ENCODE measurements at places on chromosomes 6 and 20. TPM values are rescaled to one million over a fixed set of nuclear protein-coding genes. Genes with fewer than 3 reads are reported as not detected.

The OPRL1 gene
- polyA plus RNA-seq: 0.49 TPM

The FERMT1 gene
- polyA plus RNA-seq: 2.5 TPM

The MDFI gene
- 2.0 TPM for polyA plus RNA-seq

The DDAH2 gene
- 58.2 TPM for polyA plus RNA-seq

The LZTS3 gene
- 30.5 TPM for polyA plus RNA-seq

The LPIN3 gene
- 47.5 TPM for polyA plus RNA-seq

The BMP2 gene
- polyA plus RNA-seq: 4.3 TPM

The ATP9A gene
- polyA plus RNA-seq: 5.8 TPM

The CD93 gene
- polyA plus RNA-seq: 3.6 TPM

The ACAT2 gene
- polyA plus RNA-seq: 10.1 TPM

The POU3F2 gene
- not detected for polyA plus RNA-seq

The SIRPB1 gene
- polyA plus RNA-seq: 0.19 TPM

The TPBG gene
- polyA plus RNA-seq: 6.5 TPM

The ZNF337 gene
- 20.6 TPM for polyA plus RNA-seq

The SPATS1 gene
- 0.19 TPM for polyA plus RNA-seq

The MYLK4 gene
- polyA plus RNA-seq: 0.27 TPM

The EMILIN3 gene
- polyA plus RNA-seq: 0.23 TPM

The CLPSL2 gene
- polyA plus RNA-seq: 2.5 TPM

The TRAM2 gene
- 1.9 TPM for polyA plus RNA-seq

The DUSP15 gene
- 2.5 TPM for polyA plus RNA-seq

The GCNT2 gene
- 0.91 TPM for polyA plus RNA-seq

The NMBR gene
- not detected for polyA plus RNA-seq

The MEP1A gene
- polyA plus RNA-seq: 0.34 TPM

The TSPO2 gene
- polyA plus RNA-seq: 0.12 TPM

The VPS52 gene
- polyA plus RNA-seq: 50.1 TPM

The SLC17A2 gene
- 0.05 TPM for polyA plus RNA-seq

The RAD21L1 gene
- polyA plus RNA-seq: not detected

The PRDM1 gene
- 0.92 TPM for polyA plus RNA-seq

The ANGPT4 gene
- polyA plus RNA-seq: 0.23 TPM

The SNX21 gene
- polyA plus RNA-seq: 22.6 TPM

The SOX4 gene
- polyA plus RNA-seq: 4.7 TPM

The SUMO4 gene
- 0.09 TPM for polyA plus RNA-seq

The PTK6 gene
- 2.6 TPM for polyA plus RNA-seq

The SYNDIG1 gene
- 0.21 TPM for polyA plus RNA-seq

The SH3BGRL2 gene
- 6.1 TPM for polyA plus RNA-seq

The CGA gene
- polyA plus RNA-seq: not detected

The GABRR1 gene
- 0.02 TPM for polyA plus RNA-seq

The MCM3 gene
- 13.6 TPM for polyA plus RNA-seq
